ENCODE measurements at places on chromosomes 1 and 21.

DNA sequence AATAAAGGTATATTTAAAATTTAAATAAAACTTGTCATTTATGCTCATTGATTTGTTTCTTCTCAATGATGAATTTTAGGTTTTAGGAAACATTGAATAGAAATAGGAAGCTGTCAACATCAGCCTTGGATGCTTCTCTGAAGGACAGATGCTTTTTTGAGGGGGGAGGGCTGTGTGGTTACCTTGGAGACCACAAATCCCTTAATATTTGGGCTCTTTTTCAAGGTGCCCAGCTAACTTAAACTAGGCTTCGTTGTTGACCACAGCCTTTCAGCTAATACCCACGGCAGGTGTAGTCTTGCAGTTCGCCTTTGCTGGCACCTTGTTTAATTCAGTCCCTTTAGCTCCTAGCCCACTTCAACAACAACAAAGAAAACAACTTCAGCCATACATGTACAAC, 22.5 kb downstream of the TENT5C start:
- H3K27ac ChIP-seq: no peak overlapping the region
- no peak for DNase-seq
- no peak overlapping the region for H3K4me3 ChIP-seq
- H3K36me3 ChIP-seq: peaks cover 35% of the 10 kb centered on the region
- H3K27me3 ChIP-seq: no peaks in the 10 kb centered on the region

- H3K27ac ChIP-seq: no peak overlapping the region
- H3K36me3 ChIP-seq: no peaks in the 10 kb centered on the region
- H3K4me3 ChIP-seq: no peak overlapping the region
- peaks cover 23% of the 10 kb centered on the region for H3K27me3 ChIP-seq
- no peak for DNase-seq
Measured at GRCh38 chr1:228747301-228747935, 12.1 kb downstream of the RHOU start.

DNA sequence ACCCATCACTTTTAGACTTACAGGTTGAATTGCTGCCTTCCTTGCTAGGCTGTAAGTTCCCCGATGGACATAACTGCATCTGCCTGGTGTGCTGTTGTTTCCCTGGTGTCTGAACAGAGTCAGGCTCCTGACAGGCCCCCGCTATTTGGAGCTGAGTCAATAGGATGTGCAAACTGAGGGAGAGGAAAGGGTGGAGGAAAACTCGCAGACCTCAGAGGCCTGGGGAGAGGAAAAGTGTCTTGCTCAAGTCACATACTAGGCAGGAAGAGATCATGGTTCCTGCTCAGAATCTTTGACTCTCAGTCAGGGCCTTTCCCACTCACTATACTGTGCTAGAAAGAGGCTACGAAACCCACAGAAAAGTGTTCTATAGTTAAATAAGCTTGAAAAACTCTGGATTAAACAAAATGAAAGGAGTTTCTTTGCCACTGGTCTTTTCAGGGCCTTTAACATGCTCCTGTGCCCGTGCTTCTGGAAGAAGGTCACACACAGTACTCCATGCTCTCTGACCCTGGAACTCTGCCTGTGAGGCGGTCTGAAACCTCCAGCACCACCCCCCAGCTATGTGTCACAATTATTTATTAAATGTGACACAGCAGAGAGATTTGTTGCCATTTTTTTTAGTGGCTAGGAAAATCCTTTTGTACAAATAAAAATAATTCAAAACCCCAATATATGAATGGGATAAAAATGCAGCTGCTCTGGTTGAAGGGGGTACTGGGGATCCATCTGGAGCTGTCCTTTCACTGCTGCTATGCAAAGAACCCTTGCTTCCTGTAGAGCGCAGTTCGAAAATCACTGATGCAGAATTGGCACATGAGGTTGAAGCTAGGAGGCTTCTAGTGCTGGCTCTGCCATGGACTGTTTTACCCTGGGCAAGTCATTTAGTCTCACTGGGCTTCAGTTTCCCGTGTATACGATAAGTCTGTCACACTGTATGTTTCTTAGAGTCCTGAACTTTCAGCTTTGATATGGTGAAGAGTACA, 20.1 kb upstream of the CDCP2 start:
- H3K4me1 ChIP-seq: no peaks in the 10 kb centered on the region
- H3K27ac ChIP-seq: no peak overlapping the region
- DNase-seq: no peak

GRCh38 chr1:156795787-156796186, 20.9 kb downstream of the SH2D2A start:
- H3K27ac ChIP-seq: no peak overlapping the region
- H3K4me1 ChIP-seq: peaks cover 7% of the 10 kb centered on the region
- no peaks in the 10 kb centered on the region for H3K27me3 ChIP-seq
- peaks cover 27% of the 10 kb centered on the region for H3K36me3 ChIP-seq
- H3K4me3 ChIP-seq: no peak overlapping the region
- DNase-seq: no peak

Measured in naive B cell (primary cell).